SHP77 treated with DMSO at 0.1 percent for 48 hours (cell line): ENCODE measurements at places on chromosomes 6 and 20.

GRCh38 chr20:33062105-33062824 is 8.6 kb downstream of the BPIFB3 start:
- DNase-seq: no peak

- no peak for DNase-seq
Observed at GRCh38 chr6:153662982-153663381, 376.1 kb upstream of the OPRM1 start.

- no peak for DNase-seq
Observed at GRCh38 chr6:82957171-82957867, 108.3 kb downstream of the UBE3D start.

DNA sequence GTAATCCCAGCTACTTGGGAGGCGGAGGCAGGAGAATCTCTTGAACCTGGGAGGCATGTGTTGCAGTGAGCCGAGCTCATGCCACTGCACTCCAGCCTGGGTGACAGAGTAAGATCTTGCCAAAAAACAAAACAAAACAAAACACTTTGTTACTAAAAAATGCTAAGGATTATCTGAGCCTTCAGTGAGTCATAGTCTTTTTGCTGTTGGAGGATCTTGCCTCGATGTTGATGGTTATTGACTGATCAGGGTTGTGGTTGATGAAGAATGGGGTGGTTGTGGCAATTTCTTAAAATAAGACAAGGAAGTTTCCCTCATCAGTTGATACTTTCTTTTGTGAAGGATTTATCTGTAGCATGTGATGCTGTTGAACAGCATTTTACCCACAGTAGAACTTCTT is 196.8 kb upstream of the HDDC2 start:
- DNase-seq: no peak

GRCh38 chr6:46794068-46794467 is 879 bp downstream of the MEP1A start:
- no peak for DNase-seq

DNA sequence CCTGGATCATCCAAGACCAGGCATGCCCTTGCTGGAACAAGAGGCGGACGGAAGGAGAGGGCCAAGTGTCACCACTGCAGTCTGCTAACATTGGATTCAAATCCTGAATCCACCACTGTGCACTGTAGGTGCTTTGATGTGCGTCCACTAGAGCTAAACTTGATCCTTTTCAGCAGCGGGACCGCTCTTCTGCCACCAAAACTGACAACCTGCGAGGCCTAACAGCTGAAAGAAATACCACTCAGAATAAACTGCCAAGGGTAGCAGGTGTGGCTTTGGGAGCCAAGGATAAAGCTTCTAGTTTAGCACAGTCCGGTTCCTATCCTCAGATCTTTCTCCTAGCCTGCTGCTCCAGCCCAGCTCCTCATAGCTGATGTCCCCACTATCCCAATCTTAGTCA is 108.0 kb downstream of the ATXN1 start:
- no peak for DNase-seq

- DNase-seq: no peak
Observed at GRCh38 chr6:157454762-157455714, 74.0 kb downstream of the ZDHHC14 start.

- DNase-seq: no peak
Observed at GRCh38 chr6:110953633-110954303, 4.7 kb upstream of the GTF3C6 start.

DNA sequence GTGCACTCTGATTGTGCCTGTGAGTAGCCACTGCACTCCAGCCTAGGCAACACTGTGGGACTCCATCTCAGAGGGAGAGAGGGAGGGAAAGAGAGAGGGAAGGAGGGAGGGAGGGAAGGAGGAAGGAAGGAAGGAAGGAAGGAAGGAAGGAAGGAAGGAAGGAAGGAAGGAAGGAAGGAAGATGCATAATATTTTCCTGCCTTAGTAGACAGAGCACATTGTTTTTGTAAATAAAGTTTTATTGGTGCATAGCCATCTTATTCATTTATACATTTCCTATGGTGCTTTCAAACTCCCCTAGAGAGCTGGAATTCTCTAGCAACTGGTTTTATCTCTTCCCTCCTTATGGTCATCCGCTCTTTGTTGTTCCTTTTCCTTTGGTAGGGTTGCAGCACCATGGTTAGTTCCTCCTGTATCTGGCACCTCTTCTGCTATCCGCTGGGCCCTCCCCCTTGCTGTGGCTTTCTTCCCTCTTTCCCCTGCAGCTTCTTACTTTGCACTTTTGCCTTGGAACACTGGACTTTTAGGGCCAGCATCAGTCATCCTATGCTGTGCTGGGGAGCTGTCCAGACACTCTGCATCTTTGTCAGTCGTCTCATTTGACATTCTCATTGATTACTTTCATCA is 20.2 kb downstream of the GPR6 start:
- no peak for DNase-seq

DNA sequence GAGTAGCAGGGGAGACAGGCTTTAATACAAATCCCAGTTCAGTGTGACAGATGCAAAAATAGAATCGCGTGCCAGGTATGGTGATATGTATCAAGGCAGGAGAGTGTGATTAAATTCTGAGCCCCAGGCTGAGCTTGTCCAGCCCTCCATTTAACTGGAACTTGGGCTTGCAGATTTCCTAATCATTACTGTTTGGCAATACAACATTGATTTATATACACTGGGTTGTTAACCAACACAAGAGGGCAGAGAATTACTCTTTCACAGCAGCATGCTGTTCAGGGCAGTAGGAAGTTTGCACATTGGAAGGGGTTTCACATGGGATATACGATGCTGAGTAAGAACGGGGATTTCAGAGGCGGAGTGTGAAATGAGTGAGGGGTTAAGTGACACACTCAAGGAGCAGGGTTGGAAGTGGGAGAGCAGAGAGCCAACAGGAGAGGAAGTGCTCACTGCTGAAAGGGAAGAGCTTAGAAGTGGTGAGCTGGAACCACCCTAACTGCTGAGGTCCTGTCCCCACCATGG is 70.8 kb upstream of the ATXN1 start:
- DNase-seq: no peak

- peak; percentile 39 for DNase-seq
Observed at GRCh38 chr20:47150403-47151152, 205.9 kb downstream of the ZMYND8 start.

- no peak for DNase-seq
Observed at GRCh38 chr6:79463621-79464050, 73.6 kb downstream of the LCA5 start.

DNA sequence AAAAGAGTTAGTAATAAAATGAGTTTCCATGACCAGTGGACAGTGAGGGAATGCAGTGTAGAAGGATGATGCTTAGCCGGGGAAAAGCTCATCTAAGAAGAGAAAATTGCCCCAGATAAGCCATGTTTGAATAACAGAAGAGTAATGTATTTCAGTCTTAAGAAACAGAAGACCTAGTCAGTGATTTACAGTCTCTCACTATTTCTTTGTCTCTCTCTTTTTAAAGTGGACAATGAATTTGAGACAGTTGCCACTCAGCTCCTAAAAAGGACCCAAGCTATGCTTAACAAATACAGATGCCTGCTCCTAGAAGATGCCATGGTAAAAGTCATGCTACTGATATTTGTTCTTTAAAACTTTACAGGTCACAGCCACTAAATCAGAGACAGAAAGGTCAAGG is 19.4 kb upstream of the RPL7L1 start:
- no peak for DNase-seq

DNA sequence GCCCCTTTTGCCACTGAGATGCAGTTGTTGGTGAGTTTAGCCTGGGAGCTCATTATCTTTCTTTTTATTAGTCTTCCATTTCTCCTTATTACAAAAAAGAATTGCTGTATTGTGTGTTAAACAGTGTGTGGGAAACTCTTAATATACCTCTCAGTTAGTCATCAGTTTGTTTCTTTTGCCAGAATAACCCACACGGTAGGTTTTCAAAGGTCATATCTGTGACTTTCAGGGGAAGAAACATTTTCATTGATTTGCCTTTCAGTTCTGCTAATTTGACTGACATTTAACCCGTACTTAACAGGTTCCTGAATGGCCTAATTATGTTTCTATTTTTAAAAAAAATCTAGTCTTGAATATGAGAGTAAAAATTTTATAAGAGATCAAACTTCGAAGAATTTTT is 145.3 kb downstream of the KHDC1L start:
- no peak for DNase-seq
